ENCODE measurements at places on chromosomes 7 and 10.

DNA sequence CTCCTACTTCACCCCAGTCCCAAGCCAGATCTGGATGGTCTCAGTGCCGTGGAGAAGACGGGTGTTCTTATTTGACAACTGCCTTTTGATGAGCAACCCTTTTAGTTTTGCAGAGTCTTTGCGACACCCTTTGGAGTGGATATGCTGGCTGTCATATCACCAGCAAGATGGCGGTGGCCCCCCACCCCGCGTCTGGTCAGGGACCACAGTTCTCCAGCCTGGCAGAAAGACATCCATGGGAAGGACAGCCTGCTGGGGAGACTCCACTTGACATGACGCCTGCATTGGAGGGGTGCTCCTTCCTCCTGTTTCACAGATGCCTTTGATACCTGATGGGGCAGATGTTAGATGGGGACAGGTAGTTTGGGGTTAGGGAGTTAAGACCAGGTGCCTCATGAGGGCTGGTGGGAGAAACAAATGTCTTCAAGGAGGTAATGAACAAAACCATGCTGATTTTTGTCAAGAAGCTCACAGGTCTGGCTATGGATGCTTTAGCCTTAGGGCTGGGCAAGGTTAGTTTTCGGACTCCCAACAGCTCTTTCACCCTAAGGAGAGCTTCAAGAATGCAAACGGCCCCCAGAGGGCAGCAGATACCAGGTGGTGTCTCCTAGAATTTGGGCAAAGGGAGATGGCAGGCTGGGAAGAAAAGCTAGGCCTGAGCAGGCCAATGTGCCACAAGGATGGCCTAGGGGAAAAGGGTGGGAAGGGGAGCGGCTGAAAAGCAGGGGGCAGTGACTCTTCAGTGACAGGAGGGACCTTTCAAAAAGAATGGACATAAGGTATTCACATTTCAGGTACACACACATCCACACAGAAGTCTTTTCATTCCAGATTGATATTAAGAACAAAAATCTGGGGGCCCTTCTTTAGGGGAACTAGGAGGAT lies 95.2 kb downstream of the CLEC2L start:
- no peak for DNase-seq

GRCh38 chr10:98536551-98536950 lies 89.8 kb upstream of the HPS1 start:
- no peak for DNase-seq

DNA sequence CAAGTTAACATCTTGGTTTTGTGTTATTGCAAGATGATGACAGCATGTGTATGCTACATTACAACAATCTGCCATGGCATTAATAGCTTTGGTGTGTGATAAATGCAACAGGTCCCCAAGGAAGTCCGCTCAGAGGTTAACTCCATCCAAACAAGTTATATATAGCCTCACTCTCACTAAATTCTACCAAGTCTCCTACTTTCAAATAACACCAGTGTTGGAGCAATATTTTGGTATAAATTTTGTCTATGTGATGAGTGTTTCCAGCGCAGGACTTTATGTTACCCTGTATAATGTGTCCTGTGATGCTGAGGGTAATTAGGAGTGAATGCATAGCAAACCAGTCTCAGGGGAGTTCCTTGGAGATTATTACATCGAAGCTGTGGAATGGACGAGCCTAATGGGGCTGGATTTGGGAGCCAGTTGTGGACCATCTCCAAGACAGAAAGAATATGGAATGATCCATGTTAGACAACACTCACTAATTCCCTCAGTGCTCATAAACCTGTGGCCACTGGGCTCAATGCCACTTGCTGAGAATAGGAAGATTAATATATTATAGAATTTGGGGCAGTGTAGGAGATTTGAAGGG lies 127.6 kb upstream of the CXCL12 start:
- peak; percentile 90 for DNase-seq

- no peak for DNase-seq
These were observed 384.5 kb downstream of the PLXDC2 start for GRCh38 chr10:20200758-20201157.

GRCh38 chr7:83970081-83970480 lies 224.5 kb downstream of the SEMA3A start:
- DNase-seq = peak; percentile 18

GRCh38 chr10:113982296-113982695 lies 61.4 kb upstream of the ADRB1 start:
- DNase-seq = no peak

DNA sequence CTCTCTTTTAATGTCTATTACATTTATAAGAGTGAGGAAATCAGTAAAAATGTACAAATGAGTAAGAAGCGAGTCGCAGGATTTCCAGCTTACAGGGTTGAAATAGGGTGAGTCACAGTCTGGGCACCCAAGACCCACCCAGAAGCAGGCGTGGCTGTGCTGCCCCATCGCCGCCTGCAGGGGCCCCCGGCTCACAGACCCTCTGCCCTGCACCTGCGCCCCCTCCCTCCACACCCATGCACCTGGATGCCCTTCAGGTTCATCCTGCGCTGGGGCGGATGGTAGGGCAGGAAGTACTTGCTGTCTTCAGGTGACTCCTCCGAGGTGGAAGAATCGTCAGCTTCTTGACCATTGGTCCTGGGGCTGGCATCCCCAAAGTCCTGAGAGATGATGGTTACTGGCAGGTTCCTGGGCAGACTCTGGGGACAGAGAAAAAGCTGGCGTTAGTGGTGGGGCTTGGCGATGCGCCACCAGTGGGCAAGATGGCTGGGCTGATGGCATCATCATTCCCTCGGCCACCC lies 90.2 kb upstream of the GNA12 start:
- no peak for DNase-seq

- no peak for DNase-seq
These were observed 406.5 kb upstream of the GALNT17 start for GRCh38 chr7:70725448-70725847.

DNA sequence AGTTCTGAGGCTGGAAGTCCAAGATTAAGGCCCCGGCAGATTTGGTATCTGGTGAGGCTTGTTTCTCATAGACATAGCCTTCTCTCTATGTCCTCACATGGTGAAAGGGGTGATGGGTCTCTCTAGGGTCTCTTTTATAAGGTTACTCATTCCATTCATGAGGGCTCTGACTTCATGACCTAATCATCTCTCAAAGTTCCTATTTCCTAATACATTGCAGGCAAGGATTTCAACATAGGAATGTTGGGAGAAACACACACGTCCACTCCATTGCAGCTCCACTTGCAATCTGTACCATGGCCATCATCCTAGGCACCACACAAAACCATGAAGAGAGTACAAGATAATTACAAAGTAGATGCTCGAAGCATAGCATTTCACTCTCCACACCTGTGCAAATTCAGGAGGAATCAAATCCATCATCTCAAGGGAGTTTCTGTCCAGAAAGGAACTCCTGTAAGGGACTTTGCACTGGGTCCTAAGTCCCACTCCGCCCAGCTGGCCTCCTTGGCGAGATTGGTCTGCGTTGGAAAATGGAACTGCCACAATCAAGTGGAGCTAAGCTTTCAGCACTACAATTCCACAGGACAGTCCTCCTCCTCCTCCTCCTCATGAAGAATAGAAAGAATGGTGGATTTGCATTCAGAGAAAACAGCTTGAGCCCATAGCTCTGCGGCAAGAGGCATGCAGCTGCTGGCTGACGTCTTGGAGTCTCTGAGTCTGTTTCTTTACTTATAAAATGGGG lies 8.8 kb downstream of the DDC start:
- no peak for DNase-seq

DNA sequence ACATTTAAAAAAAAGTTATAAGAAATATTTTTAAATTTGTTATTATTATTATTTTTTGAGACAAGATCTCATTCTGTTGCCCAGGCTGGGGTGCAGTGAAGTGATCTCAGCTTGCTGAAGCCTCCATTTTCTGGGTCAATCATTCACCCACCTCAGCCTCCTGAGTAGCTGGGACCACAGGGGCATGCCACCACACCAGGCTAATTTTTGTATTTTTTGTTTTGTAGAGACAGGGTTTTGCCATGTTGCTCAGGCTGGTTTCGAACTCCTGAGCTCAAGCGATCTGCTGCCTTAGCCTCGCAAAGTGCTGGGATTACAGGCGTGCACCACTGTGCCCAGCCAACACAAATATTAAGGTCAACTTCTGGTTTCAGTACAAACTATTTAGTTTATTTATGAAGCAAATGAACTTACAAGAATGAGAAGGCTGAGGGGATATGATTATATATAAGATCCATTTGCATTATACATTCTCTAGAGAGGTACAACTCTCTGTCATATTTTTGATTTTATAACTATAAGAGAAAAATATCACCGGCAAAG lies 45.9 kb upstream of the FAM133B start:
- no peak for DNase-seq

- DNase-seq = no peak
These were observed 93.3 kb downstream of the FAM53B start for GRCh38 chr10:124650820-124651401.

DNA sequence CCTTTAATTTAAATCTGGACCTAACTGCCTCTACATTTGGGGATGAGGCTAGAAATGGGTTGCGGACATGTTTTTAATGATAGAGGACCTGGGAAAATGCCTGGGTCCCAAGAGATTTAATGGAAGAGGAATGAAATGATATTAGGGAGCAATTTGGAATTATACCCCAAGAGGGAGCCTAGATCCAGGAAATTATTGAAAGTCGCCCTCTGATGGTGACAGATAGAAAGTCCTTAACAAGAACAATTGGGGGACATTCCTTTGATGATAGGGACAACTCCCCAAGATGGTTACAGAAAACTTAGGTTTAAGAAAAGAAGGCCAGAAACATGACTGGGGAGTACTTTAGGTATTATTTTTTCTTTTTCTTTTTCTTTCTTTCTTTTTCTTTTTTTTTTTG lies 9.5 kb upstream of the TSGA13 start:
- DNase-seq = no peak

DNA sequence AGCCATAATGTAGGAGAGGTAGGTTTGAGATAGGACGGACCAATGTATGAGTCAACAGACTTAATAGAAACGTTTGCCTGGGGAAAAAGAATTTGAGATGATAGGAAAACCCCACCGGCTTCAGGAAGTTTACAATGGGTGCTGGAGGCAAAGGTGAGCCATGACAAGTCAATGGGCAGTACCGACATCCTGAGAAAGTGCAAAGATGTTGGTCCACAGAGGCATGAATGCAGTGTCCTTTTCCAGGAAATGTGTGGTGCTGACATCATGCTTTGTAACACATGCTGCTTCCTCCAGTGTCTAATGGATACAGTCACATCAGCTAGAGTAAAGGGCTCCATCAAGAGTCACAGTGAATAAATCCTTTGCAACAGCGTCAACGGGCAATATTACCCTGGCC lies 533.6 kb downstream of the INHBA start:
- DNase-seq = no peak

- no peak for DNase-seq
These were observed 191.5 kb downstream of the DIP2C start for GRCh38 chr10:497898-498451.

GRCh38 chr10:120508393-120508792 lies 51.4 kb downstream of the PLPP4 start:
- DNase-seq = no peak

DNA sequence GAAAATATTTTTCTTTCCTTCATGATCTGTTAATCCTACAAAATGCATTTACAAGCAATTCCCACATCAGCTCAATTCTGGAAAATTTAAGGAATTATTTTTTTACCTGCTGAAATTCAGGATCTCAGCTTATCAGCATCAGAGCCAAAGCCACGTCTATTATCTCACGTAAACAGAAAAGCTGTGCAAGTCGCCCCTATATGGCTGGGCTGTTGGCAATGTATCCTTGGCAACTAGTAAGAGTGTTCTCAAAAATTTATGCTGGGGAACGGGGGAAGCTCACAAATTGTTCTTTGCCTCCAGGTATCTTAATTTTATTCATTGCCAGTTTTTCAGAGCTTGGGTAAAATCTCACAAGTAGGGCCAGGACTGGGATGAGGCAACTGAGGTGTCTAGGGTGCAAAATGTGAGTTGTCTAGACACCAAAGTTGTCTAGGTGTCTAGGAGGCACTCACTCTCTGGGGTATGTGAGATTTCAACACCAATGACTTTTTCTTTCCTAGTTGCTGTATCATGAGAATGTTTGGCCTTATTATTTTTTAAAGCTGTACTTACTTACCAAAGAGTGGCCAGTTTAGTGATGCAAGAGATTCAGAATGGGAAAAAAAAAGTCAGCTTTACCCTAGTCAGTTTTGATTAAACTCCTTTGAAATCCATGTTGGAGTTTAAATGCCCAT lies 5.1 kb downstream of the GSTO2 start:
- DNase-seq = no peak

DNA sequence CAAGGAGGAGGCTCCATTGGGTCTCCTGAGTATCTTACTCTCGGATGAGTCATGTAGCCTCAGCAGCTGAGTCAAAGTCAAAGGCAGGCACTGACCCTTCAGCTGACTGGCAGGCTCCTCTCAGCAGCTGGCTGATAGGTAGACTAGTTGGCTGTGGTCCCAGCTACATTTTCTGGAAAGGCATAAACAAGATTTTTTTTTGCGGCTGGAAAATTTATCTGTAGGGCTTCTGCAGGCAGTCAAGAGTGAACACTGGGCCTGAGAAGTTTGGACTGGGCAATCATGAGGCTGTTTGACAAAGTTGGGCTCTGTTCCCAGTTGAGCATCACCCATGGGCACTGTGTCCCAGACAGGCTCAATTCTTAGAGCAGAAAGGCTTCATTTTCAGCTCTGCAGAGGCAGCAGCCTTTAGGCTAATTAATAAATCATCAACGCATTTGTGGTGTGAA lies 796.2 kb downstream of the CCSER2 start:
- no peak for DNase-seq

- DNase-seq = no peak
These were observed 45.0 kb downstream of the SEMA3A start for GRCh38 chr7:84149573-84149972.

DNA sequence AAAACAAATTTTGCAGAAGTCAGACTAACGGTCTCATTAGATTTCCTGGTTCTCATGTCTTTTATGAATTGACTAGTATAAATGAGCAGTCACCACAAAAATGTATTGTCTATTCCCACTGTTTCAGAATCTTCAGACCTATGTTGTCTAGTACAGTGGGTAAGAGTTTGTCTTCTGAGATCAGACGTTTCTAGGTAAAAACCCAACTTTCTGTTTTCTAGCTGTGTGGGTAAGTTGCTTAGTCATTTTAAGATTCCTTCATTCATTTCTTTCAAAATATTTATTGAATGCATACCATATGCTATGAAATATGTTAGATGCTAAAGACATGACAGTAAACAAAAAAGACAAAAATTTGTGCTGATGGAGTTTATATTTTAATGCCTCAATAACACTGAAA lies 156.3 kb downstream of the POLR1F start:
- DNase-seq = no peak

GRCh38 chr10:29028486-29028885 lies 260.4 kb upstream of the LYZL1 start:
- DNase-seq = no peak

- DNase-seq = no peak
These were observed 27.7 kb downstream of the ARHGAP22 start for GRCh38 chr10:48577158-48577557.

- no peak for DNase-seq
These were observed 566.1 kb upstream of the NRP1 start for GRCh38 chr10:33900596-33900995.

- no peak for DNase-seq
These were observed 99.4 kb downstream of the MICALL2 start for GRCh38 chr7:1359681-1360485.

GRCh38 chr7:94050046-94050445 lies 45.9 kb upstream of the BET1 start:
- no peak for DNase-seq

- DNase-seq = no peak
These were observed 3.1 kb downstream of the LIPN start for GRCh38 chr10:88762906-88763305.

GRCh38 chr10:101073631-101074030 lies 11.8 kb downstream of the KAZALD1 start:
- no peak for DNase-seq

- no peak for DNase-seq
These were observed 775.1 kb downstream of the TNS3 start for GRCh38 chr7:46806856-46807255.
